ENCODE measurements at places on chromosomes 12 and 14.
A peak's percentile ranks its signal among the peaks of the same experiment; 100 is the strongest.

- DNase-seq: peak; percentile 75
Observed at GRCh38 chr14:95515596-95516552, 576 bp downstream of the SYNE3 start.

DNA sequence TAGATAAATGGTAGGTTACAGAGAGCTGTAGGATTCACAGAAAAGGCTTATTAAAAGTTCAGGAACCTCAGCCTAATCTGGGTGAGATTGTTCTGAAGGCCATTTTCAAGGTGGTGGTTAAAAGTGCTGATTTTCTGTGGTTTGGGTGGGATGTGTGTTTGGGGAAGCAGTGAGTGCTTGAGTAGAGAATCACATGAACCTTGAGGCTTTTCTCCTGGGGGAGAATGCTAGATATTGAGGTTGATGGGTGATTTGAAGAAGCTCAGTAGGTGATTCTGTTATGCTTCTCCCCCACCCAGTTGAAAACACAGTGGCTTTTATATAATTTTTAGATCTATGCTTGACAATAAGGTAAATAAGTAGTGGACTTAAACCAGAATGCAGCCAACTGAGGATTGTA lies 420.9 kb downstream of the PCNX1 start:
- DNase-seq: no peak

- DNase-seq: no peak
Observed at GRCh38 chr12:94445662-94446061, 14.0 kb downstream of the CEP83 start.

DNA sequence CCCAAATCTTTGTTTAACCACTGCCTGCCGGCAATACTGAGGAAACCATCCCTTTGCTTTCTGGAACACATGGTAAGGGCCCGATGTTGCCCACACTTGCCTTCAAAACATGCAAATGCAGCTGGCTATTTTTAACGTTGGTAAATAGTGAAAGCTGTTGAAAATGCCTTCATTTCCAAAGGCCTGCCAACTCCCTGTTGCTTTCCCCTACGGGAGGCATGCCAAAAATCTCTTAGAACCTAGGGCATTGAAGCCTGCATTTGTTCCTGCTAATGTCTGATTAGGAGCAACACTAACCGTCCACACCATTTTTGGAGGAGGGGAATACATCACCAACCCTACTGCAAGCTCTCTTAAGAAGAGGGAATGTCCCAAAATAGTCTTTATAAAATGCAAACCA lies 152.6 kb upstream of the NOS1 start:
- no peak for DNase-seq

DNA sequence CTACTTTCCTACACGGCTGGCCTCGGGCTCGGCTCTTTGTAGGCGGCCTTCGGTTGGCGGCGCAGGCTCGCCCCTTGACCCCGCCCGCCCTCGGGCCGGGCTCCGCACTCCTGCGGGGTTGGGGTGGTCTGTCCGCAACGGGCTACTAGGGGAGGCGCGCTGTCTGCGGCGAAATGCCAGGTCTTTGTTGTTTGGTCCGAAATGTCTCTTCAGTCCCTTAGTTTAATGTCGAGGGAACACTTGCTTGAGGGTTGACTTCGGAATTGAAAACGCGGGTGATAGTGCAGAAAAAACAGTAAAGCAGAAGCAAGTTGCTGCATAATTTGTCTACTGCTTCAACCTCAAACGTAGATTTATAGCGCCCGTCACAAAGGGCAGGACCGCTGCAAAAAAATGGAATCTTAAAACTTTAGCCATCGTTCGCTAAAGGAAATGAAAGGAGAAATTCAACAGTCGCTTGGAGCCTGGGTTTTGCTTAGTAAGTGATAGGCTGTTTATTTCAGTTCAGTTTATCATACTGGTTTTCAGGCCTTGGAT lies 390 bp downstream of the JKAMP start:
- DNase-seq: no peak

DNA sequence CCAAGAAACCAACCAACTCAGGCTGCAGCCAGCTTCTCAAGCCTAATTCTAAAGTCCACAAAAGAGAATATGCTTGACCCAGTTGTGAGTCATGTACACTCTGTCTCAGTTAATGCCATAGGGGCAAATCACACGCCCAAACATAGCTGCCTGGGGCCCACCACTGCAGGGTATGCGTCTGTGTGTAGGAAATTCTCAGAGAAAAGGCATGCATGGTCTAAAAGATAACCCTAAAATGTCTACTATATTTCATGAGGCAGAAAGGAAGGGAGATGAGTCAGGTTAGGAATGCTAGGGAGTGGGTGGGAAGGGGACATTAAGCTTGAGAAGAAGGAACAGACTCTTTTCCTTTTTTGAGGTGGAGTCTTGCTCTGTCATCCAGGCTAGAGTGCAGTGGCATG lies 22.3 kb upstream of the SPTLC2 start:
- DNase-seq: peak; percentile 45

- DNase-seq: no peak
Observed at GRCh38 chr12:94228488-94228907, 80.1 kb downstream of the PLXNC1 start.

DNA sequence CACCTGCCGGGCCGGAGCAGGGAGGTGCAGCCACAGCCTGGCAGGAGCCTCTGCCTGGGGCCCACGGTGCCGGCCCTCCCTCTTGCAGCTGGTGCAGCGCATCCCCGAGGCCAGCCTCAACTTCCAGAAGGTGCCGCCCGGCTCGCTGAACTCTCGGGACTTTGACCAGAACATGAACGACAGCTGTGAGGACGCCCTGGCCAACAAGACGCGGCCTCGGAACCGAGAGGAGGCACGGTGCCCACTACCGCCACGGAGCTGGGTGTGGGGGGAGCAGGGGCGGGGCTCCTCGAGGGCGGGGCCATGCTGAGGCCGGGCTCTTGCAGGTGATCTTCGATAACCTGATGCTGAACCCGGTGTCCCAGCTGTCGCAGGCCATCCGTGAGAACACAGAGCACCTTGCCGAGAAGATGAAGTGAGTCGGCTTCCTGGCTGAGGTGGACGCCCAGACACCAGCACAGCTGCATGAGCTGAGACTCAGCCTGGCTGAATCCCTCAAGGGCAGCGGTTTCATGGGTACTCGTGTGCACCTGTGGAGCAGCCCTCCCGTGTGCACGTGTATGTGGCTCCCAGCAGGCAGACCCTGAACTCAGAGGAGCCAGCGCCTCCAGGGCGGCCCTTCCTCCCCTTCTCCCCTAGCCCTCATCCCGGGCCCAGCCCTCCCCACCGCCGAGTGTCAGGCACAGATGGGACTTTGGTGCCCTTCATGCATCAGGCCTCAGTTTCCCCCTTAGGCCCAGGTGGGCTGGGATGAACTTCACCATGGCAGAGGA lies 28.6 kb downstream of the CEP170B start:
- no peak for DNase-seq

DNA sequence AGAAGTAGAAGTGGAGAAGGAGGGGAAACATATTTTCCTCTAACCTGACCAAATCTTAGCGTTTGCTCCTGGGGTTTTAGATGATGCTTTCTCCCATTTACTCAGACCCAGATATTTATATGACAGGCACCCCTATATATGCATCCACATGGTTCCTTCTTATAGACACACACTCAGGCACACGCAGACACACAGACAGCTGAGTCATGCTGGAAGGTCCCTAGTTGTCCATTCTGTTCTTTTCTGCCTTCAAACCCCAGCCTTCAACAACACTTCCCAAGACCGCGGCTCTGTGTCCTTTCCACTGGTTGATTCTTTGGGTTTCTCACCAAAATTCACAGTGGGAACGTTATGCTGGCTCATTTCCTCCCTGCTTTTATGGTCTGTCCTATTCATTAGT lies 52.1 kb downstream of the HSPB8 start:
- no peak for DNase-seq

GRCh38 chr14:76662580-76662979 lies 98.7 kb upstream of the VASH1 start:
- DNase-seq: no peak

DNA sequence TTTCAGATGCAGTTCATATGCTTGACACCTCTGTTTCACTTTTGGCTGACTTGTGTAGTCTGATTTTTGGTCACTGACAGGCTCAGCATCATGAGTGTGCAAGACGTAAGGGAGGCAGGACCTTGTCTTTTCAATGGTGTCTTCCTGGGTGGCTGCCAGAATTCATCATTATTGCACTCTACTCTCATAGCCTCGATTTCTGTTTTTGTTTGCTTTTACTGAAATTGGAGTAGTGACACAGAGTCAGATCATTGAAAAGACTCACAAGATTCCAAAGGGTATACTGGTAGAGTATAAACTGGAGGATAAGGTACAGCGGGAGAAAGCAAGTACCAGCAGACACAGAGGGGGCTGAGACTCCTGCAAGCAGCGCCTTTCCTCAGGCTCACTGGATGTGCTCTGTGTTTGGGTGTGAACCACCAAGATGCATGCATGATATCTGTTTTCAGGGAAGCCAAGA lies 126.3 kb upstream of the FGD4 start:
- no peak for DNase-seq

DNA sequence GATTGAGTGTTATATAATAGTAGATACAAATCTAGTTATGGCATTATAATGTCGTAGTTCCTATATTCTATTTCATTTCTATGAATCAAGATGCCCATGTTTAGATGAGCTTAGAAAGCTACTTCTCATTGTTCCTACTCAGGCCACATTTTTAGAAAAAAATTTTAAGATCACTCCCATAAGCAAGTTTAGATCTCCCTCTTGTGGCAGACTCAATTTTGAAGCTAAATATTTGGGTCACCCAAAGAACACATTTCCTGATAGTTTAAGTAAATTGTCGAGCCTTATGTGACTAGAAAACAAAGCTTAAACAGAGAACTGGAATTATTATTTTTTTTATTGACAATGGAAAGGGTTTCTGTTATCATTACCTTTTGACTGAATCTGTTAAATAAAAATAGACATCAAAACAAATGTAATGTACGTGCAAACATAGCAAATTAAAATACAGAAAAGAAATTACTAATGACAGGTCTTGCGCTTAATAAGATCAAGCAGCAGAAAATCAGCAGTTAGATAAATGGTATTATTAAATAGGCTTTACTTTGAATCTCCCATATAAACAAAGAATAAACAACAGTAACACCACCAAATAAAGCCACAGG lies 180.2 kb downstream of the ACSS3 start:
- DNase-seq: peak; percentile 9

- DNase-seq: peak; percentile 20
Observed at GRCh38 chr12:15001733-15002382, 29.0 kb downstream of the PDE6H start.

DNA sequence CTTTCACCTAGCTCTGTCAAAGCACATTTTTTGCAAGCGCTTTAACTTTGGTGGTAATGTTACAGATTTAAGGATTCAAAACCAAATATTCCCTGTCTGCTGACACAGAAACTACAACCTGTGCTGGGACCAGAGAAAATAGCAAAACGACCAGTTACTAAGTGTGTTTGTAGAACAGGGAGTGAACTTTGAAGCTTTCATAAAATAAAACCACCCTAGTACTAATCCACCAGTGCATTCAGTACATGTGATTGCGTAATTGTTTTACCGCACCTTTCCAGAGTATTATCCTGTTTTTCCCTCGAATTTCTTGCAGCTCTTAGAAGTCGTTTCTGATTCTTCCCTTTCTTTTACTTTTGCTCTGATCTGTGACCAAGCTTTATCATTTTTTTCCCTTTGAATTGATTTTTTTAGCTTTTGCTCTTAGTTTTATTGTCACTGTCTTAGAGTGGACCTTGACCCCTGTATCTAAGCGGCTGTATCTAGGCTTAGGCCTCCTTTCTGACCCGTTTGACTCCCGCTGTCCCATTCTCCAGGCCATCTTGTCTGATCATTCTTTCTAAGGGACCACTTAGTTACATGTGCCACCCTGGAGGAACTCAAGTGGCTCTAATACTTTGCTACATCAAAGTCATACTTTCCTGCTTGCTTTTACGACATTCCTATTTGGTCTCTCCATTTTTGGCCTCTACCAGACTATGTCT lies 429.4 kb downstream of the PCNX1 start:
- DNase-seq: no peak

DNA sequence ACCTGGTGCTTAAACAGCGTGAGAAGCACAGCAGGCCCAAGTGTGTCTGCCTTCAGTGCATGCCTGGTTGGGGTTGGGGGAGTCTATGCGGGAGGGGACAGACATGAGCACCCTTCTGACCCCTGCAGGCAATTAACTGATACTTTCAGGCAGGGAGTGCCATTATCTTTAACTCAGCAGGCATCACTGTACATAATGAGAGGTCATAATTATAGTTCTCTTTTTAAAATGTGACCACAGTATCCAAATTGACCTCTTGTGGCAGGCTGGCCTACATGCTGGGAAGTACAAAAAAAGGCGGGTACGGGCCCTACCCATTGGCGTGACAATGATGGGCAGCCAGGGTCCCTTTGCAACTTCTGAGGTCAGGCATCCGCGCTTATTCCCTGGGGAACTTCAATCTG lies 209.1 kb downstream of the FOXN3 start:
- no peak for DNase-seq

GRCh38 chr14:59097681-59098080 lies 90.8 kb upstream of the DAAM1 start:
- no peak for DNase-seq
